Fibroblast of skin of left biceps (primary cell): ENCODE measurements at places on chromosomes 1 and 21.

DNA sequence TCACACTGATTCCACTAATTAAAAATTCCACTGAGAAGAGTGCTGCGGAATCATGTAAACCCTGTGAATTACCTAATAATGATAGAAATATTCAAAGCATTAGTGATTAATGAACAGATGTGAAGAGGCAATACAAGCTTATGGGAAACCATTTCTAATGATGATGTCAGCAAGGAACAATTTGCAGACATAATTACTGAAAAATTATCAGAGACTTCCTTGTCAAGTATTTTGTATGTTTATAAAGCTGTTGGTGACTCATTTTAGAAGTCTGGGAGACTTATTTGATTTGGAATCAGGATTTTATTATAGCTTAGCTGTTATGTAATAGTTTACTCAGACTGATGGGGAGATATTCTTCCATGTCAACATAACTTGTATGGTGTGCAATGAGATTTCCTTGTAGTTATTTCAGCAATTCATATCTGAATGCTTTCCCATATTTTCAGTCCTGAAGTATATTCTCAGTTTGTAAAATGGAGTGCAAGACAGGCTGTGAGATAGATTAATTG lies 135.5 kb downstream of the TGFB2 start:
- peak; percentile 82 for DNase-seq

- no peak for DNase-seq
Measured at GRCh38 chr1:200372885-200373181, 37.0 kb downstream of the ZNF281 start.

GRCh38 chr1:172272087-172272486 lies 148.4 kb upstream of the C1orf105 start:
- DNase-seq: no peak

DNA sequence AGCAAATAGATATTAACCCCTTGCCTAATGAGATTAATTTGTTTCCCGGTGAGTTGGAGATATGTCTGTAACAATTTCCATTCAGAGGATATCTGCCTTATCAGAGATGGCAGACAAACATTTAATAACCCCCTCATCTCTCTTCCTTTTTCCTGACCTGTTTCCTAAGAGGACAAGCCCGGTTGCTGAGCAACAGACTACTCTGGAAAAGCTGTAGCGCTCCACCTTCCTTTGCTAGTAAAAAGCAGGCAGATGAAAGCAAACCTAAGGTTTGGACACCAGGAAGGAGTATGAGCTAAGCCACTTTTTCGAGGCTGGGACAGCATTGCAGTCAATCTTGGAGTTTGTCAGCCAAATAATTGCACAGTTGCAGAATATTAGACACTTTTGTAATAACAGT lies 82.4 kb downstream of the RGS21 start:
- no peak for DNase-seq

DNA sequence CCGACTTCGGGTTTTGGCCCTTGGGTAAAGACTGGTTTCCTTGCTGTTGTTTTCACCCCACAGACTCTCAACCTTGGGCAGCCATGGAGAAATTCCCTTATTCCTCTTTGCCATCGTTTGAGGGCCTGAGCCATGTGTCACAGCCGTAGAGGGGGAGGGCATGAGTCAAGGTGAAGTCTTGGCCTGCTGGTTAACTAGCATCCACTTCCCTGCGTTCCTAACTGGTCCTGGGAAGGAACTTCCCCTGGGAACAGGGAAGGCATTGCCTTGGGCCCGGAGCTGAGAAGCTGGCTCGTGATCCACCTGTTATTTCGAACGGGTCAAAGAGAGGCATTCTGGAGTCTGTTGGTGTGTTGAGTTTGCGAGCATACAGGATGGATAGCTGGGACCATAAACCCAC lies 464.9 kb downstream of the CAMTA1 start:
- DNase-seq: no peak

DNA sequence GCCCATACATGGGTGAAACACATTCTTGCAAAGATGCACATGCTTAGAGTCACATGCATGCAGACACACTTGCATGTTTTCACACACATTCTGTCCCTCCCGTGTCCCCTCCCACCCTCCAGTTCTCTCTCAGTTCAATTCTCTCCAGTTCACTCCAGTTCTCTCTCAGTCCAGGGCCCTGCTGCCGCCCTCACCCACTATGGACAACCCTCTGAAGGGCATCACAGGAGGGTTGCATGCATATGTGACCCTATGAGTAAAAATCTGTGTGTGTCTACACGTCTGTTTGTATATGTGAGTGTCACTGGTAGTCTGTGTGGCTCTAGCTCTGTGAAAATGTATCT lies 21.8 kb upstream of the ADGRB2 start:
- DNase-seq: no peak

GRCh38 chr1:30755746-30756145 lies 1.8 kb downstream of the LAPTM5 start:
- no peak for DNase-seq

GRCh38 chr1:40270152-40270834 lies 12.3 kb downstream of the ZMPSTE24 start:
- DNase-seq: no peak

GRCh38 chr1:220684890-220685289 lies 5.3 kb upstream of the C1orf115 start:
- no peak for DNase-seq

- no peak for DNase-seq
Measured at GRCh38 chr1:82348487-82348886, 547.8 kb downstream of the ADGRL2 start.

- no peak for DNase-seq
Measured at GRCh38 chr1:230702934-230703678, 10.8 kb downstream of the AGT start.

GRCh38 chr1:174135211-174135610 lies 24.1 kb upstream of the RABGAP1L start:
- DNase-seq: no peak

GRCh38 chr1:40856656-40857302 lies 5.4 kb downstream of the CITED4 start:
- DNase-seq: no peak

GRCh38 chr1:11788549-11789053 lies 17.2 kb downstream of the MTHFR start:
- no peak for DNase-seq

GRCh38 chr1:25360596-25361581 lies 22.8 kb downstream of the TMEM50A start:
- DNase-seq: no peak

GRCh38 chr1:198687429-198687828 lies 48.6 kb downstream of the PTPRC start:
- no peak for DNase-seq

DNA sequence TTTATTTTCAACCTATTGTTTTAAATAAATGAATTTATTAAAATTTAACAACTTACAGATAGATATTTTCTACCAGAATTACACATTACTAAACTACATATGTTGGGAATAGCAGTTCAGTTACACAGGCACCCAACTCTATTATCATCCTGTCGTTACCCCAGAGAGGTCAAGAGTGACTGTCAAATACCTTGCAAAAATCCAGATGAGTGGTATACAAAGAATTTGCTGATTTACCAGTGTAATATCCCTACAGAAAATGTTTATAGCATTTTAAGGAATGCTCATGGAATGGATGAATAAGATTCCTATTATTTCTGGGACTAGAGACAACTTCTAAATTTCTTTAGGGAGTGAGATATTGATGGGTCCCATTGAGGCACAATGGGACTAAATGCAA lies 300.7 kb upstream of the RGS18 start:
- no peak for DNase-seq

DNA sequence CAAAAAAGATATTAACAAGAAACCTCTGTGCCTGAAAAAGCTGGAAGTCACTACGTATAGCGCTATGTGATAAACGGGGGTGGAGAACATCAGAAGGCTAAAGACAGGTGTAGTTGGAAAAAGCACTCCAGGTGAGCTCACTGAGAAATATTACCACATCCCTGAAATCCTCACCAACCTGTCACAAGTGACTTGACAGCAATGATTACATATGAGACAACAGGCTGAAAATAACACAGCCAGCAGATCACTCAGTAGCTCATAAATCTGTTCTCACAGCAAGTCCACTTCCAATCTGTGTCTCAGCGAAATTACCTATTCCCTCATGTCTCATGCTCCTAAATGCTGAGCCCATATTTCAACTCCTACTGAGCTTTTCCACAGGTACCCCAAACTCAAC lies 120.5 kb downstream of the UBR4 start:
- DNase-seq: no peak

DNA sequence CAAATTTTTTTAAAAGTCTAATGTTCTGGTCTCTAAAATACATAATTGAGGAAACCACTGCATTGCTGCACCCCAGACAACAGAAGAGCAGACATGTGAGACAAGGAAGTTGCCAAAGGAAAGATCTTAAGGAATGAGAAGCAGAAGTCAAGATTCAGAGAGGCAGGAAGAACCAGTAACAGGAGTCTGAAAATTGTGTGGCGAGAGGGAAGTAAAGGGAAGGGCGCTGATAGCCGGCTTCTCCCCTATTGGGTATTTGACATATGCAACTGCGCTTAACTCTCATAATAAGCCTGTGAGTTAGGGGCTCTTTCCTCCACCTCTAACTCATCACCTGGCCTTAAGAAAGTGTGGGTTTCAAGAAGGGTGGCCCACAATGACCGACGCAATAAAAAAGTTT lies 21.9 kb upstream of the KIF14 start:
- DNase-seq: no peak

DNA sequence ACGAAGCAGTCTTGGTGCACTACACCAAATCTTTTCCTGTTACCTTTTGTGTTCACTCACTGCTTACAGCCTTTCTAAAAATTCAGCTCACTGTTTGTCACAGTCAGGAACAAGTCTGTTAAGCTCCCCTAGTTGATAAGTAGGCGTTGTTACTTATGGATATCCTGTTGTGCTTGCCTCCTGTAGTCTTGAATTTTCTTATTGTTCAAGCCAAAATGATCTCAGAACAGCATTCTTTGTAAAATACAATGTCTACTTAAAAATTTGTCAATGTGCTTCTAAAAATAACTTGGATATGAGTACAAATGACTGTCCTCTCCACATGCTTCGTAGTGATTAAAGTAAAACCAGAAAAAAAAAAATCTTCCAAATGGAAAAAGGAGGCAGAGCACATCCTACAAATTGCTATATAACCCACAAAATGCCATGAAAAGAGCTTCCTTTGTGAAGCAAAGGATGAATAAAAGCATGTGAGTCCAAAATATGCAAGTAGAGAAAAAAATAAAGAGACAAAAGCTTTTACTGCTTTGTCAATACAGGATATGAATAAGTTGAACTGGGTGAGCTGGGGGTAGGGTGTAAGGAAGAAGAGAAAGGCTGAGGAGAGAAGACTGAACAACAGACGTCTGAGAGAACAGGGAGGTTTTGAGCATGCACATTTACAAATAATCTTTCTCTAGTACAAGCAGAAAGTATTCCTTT lies 228.9 kb upstream of the ADGRL4 start:
- DNase-seq: no peak

GRCh38 chr1:234724516-234725176 lies 114.7 kb upstream of the IRF2BP2 start:
- no peak for DNase-seq

GRCh38 chr1:203662360-203662759 lies 35.7 kb downstream of the ATP2B4 start:
- no peak for DNase-seq

DNA sequence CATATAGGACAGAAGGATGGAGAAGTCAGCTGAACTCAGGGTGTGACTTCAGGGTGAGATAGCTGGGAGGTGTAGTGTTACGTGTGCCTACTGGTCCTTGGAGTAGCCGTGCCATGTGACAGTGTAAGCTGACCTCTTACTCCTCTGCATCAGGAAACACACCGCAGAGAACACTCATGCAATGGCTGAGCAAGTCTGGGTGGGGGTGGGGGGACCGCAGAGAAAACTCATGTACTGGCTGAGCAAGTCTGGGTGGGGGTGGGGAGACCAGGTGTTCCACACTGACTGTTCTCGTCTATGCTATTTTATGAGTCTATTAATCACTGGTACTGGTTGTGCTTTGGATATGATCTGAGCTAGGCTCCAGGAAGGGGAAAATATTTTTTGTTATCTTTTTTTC lies 233.1 kb downstream of the PAPPA2 start:
- no peak for DNase-seq

DNA sequence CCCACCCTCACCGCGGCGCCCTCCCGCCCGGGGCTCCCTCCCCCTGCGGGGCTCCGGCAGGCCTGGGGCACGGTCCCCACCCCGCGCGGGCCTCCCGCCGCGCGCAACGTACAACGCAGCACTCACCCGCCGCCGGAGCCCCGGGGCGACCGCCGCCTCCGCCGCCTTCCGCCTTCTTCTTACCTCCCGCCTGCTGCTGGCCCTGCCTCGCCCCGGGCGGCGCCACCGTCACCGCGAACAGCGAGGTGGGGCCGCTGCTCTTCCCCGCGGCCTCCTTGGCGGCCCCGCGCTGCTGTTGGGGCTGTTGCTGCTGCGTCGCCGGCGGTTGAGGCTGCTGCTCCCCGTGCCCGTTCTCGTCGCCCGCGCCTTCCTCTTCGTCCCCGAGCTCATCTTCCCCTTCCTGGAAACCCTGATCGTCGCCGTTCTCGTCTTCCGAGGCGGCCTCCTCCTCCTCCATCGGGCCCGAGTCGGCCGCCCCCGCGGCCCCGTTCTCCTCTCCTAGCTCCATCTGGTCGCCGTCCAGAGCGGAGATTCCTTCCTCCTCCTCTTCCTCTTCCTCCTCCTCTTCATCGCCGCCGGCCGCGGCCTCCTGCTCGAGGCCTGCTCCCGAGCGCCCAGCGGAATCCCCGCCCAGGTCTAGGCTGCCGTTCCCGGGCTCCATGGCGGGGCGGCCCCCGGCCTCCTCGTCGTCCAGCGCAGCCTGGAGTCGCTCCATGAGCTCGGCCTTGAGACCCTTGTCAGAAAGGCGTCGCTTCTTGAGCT lies 671 bp downstream of the HNRNPU start:
- DNase-seq: no peak

DNA sequence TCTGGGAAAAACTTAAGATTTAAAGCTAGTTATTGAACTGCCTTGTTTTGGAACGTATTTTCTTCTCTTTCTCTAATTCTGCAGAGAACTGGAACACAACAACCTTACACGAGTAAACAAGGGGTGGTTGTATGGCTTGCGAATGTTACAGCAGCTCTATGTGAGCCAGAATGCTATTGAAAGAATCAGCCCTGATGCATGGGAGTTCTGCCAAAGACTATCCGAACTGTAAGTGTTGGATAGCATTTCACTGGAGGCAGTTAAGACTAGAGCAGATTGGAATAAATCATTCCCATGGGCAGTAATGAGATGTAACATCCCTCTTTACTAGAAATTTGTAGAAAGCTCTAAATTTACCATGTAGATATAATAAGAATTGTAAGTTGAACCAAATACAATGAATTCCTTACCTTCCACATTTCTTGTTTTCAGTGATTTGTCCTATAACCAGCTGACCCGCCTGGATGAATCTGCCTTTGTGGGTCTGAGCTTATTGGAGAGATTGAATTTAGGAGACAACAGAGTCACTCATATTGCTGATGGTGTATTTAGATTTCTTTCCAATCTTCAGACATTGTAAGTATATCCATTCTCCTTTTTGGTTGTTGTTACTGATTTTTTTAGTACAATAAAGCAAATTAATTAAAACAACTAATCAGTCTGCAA lies 22.9 kb downstream of the LRIG2 start:
- DNase-seq: no peak

DNA sequence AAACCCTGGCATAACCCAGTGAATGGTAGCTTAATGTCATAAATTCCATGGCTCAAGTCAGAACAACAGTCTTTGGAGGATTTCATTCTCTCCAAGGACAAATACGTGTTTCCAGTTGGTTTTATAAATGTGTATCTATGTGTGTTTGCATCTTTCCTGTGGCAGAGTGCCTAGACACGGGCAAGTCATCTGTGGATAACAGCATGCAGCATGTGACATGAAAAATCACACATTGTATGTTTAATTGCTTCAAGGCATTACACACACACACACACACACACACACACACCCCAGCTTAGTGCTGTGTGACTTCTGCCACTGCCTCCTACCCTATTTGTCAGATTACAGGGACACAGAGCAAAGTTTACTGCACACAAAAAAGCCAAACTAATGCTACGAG lies 68.2 kb upstream of the SSX2IP start:
- no peak for DNase-seq
